ENCODE measurements at places on chromosomes 12 and 14. TPM values are rescaled to one million over a fixed set of nuclear protein-coding genes. Genes with fewer than 3 reads are reported as not detected.

CELA1 gene
- not detected for total RNA-seq

DPPA3 gene
- total RNA-seq, result not detected

IQSEC3 gene
- not detected for total RNA-seq

FOXA1 gene
- total RNA-seq, result not detected

GPX2 gene
- total RNA-seq, result not detected

ANKS1B gene
- total RNA-seq, result 0.94 TPM

PTGER2 gene
- total RNA-seq, result 1.3 TPM

SLC5A8 gene
- total RNA-seq, result not detected

SPX gene
- total RNA-seq, result 0.23 TPM

IFI27L1 gene
- 17.4 TPM for total RNA-seq

FGF6 gene
- total RNA-seq, result not detected

SLC6A15 gene
- 0.08 TPM for total RNA-seq

ACOT6 gene
- not detected for total RNA-seq

TBX5 gene
- total RNA-seq, result 1.1 TPM

SDR9C7 gene
- not detected for total RNA-seq
